Pulmonary artery endothelial cell (primary cell): ENCODE measurements at places on chromosomes 5 and 9.

- DNase-seq: no peak
These were observed 170.1 kb downstream of the SLF1 start for GRCh38 chr5:94788527-94788926.

GRCh38 chr9:128634651-128635262, 21.9 kb downstream of the DYNC2I2 start:
- no peak for DNase-seq

- no peak for DNase-seq
These were observed 18.4 kb upstream of the ZNF474 start for GRCh38 chr5:122110987-122111386.

DNA sequence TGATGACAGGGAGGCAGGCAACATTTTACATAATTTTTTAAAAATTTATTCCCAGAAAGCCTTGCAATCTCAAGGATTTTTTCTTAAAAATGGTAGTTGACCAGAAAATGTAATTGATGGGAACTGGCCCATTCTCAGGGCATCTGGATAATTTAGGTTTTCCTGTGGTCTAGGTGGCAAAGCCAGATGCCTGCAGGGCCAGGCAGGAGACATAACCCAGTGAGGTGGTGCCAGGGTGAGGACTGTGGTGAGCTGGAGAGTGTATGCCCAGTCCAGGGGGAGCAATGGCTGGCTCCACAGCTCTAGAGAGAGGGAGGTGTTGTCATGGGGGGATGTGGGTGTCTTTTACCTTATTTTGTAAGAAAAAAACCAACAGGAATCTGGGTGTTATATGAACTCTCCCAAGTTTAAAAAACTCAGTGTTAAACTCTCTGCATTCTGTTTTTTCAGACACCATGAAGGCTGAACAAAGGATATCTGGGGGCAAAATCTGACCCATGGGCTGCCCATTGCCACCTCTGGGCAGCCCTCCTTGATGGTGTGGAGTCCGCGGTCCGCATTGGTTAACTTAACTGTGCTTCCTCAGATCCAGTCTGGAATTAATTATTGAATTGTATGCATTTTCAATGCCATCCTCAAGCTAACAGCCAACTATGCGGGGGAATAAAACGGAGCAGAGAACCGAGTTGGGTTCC, 43.9 kb downstream of the BOD1 start:
- no peak for DNase-seq

DNA sequence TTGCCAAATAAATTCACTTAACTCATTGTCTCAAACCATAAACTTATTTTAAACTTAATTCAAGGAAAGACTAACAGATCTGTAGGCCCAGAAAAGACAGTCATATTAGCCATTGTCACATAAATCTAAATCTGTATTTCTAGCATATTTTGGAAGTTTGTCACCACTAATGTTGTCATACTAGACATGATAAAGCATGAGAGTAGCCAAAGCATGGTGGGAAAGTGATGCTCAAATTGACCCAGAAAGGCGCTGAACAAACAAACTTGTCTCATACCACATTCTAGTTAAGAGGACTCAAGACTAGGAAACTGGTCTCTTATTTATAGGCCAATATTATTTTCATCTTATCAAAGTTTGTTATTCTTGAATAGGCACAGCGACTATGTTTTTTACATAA, 99.4 kb downstream of the VCAN start:
- DNase-seq: no peak

- DNase-seq: no peak
These were observed 104.3 kb downstream of the TRPM6 start for GRCh38 chr9:74783408-74783807.

DNA sequence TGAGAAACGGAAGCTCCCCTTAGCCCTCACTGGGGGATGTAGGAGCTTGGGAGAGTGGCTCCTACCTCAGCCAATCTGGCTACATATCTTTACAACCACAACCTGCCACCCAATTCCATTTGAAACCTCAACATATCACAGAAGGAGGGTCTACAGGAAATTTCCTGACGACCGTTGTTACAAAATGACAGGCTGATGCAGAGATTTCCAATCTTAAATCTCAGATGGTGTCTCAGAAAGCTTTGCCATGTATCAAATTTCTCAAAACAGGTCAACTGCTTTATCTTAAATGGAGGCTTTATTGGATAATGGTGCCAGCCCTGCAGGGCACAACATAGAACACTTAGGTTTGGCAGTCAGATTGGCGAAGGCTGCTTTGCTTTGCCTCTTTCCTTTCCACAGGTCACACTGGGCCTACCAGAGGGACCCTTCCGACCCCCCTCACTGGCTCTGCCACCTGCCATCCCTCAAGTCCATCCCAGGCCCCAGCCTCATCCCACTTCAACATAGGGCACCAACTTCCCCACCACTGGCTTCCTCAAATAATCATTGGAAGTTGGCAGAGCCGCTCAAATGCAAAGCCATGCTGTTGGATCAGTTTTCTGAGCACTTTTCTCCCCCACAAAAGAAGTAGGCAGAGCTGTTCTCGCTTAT, 11.1 kb upstream of the SPATA31E1 start:
- DNase-seq: no peak

- DNase-seq: no peak
These were observed 134.3 kb upstream of the CDH9 start for GRCh38 chr5:27172693-27173092.

- DNase-seq: no peak
These were observed 8.8 kb downstream of the PAX5 start for GRCh38 chr9:37025071-37025822.

- no peak for DNase-seq
These were observed 12.5 kb downstream of the PHF2 start for GRCh38 chr9:93588641-93589609.

DNA sequence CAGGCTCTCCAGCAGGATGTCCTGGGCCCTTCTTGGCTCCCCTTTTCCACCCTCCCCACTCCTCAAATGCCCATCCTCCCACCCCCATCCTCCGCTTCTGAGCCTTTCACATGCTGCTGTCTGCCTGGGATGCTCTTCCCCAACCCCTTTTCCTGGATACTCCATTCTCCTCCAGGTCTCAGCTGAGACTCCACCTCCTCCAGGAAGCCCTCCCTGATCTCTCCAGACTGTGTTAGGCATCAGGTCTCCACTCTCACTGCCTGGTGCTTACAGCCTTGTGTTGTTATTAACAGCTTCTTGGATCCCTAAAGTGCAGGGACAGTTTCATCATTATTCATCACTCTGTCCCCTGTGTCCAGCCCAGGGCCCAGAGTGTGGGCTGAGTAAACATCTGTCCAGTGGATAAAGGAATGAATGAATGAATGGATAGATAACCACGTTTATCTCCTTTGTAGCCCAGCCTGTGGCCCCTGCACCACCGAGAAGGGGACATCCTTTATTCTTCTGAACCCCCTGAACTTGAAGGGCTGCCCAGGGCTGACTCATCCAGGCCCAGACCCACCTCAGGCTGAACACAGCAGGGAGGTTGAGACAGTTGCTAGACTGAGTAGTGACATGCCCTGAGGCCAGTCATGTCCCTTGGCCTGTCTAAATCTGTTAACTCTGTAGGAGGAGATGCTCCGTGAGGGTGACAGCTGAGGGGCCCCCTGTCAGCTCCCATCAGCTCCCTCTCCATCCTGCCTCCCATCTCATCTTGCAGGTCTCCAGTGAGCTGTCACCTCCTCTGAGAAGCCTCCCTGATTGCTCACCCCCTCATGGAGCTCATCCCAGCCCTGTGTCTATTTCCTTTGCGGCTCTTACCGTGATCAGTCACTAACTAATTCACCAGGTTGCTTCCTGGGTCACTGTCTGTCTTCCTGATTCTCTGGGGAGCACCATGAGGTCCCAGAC, 14.6 kb upstream of the LAMC3 start:
- no peak for DNase-seq

DNA sequence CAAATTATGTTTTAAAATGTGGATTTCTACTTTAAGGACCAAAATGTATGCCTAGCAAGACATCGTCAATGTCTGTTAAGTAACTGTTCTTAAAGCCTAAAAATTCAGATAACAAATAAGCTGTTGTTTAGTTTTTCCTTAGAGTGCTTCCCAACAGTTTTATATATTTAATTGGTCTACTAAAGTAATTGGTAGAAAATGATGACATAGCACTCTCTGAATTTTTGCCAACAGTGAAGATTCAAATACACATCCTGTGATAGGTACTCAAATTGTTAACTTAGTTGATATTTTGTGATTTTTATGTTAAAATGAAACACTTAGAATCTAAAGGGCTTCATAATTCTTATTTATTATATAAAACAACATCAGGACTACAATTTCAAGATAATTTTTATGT, 107.5 kb downstream of the TMEM232 start:
- no peak for DNase-seq

DNA sequence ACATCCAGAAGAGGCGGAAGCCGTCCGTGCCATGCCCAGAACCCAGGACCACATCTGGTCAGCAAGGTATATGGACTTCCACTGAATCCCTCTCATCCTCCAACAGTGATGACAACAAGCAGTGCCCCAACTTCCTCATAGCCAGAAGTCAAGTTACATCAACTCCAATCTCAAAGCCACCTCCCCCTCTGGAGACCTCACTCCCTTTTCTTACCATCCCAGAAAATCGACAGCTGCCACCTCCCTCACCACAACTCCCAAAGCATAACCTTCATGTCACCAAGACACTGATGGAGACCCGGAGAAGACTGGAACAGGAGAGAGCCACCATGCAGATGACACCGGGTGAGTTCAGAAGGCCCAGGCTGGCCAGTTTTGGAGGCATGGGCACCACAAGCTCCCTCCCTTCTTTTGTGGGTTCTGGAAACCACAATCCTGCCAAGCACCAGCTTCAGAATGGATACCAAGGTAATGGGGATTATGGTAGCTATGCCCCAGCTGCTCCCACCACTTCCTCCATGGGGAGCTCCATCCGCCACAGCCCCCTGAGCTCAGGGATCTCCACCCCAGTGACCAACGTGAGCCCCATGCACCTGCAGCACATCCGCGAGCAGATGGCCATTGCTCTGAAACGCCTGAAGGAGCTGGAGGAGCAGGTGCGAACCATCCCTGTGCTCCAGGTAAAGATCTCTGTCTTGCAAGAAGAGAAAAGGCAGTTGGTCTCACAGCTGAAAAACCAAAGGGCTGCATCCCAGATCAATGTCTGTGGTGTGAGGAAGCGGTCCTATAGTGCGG, 130.3 kb upstream of the DMRT1 start:
- DNase-seq: no peak

GRCh38 chr9:110213413-110214044, 5.6 kb upstream of the C9orf152 start:
- DNase-seq: no peak

- DNase-seq: no peak
These were observed 49.9 kb downstream of the C9orf152 start for GRCh38 chr9:110157823-110158664.

GRCh38 chr9:135544981-135545635, 818 bp upstream of the OBP2A start:
- no peak for DNase-seq

DNA sequence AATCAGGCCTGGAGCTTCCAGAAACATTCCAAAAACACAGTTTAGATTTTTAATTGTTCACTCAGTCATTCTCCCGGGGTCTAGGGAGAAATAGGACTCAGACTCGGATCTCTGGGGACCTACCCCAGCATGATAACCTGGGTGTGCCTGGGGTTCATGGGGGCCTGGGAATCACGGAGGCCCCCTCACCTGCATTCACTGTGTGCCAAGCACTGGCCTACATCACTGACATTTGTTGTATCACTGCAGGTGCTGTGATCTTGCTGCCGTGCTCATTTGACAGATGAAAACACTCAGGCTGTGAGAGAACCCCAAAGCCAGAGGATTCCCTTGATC, 22.8 kb upstream of the ZBTB43 start:
- DNase-seq: no peak

DNA sequence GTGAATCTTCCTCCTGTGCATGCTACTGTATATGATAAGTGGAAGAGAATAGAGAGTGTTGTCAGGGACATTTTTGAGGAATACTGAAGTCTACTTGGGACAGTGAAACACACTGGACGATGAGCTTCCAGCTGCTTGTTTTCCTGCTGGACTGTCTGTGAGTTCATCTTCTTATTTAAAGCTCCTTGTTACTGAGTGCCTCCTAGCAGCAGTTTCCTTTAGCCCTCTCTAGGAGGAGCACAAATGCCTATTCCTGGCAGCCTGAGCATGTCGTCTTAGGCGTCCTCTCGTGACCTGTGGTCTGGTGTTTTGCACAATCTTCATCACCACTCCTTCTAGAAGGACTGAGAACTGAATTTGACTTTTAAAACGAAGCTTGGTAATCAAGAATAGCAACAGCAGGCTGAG, 43.8 kb downstream of the ANKRD33B start:
- no peak for DNase-seq

DNA sequence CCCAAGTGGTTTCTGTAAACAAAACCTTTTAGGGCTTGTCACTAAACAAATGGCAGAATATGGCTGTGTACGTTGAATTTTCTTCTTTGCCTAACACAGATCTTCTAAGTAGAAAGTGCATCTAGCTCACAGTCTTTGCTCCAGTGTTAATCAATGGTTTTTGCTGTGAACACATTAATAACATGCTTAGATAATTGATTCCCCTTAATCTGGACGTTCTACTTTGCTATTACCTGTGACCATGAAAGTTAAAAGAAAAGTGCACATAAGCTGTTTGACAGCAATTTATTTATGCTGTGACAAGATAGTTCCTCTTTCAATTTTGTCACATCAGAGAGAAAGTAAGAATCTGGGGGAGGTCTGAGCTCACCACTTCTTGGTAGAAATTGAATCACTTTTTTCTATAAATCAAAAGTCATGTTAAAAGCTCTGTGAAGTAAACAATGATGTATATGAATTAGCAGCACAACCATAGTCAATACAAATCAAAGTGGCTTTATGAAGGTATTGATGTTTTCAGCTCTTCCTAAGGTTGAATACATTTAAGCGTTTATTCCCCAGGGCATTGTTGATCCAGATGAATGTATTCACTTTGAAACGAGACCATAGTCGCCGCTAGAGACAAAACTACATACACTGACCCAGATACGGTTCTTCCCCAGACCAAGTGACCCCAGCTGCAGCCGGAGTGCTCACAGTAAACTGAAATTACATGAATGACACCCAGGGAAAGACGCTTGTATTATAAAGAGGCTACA, 174.6 kb upstream of the ZNF608 start:
- no peak for DNase-seq

- DNase-seq: no peak
These were observed 205.1 kb upstream of the EFNA5 start for GRCh38 chr5:107875833-107876232.

DNA sequence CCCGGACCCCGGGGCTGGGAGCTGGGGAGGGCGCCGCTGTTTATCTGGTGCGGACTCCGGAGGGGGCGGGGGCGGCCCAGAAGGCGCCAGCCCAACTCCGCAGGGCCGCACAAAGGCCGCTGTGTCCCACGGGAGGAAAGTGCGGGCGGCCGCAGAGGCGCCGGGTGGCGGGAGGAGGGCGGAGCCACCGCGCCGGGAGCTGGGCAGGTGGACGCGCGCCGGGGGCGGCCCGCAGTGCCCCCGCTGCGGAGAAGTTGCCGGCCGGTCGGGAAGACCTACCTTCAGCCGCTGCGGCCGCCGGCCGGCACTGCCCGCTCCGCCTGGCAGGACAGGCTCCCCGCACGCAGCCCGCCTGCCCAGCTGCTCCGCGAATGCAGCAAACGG, 43.6 kb downstream of the NACC2 start:
- no peak for DNase-seq

GRCh38 chr5:150578781-150579461, 61.5 kb upstream of the SYNPO start:
- DNase-seq: no peak
